ENCODE measurements at places on chromosomes 16 and 17.

GRCh38 chr16:48542020-48542473 is 67.9 kb downstream of the N4BP1 start:
- DNase-seq = no peak

- no peak for DNase-seq
These were observed 6.4 kb downstream of the CCL18 start for GRCh38 chr17:36070427-36070826.

DNA sequence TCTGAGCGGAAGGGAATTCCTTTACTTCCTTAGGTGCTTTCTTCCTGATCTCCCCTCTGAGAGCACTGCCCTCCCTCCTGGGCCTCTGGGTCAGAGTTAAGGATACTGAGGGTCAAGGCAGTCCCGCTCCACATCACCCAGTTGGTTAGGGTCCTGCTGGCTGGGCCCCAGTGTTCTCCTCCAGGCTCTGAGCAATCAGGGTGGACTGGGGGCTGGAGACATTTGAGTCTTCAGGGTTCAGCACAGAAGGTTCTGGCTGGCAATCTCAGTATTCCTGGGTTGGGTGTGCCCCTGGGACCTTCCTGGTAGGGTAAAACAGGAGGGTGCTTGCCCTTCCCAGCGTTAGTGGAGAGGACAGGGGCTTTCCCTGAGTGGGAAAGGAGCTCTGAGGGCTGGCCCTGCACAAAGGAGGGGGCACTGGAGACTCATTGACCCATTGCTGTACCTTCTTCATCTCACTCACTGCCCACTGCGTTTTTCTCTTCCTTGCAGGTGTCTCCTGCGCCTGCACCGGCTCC is 448 bp downstream of the MT1M start:
- no peak for DNase-seq

DNA sequence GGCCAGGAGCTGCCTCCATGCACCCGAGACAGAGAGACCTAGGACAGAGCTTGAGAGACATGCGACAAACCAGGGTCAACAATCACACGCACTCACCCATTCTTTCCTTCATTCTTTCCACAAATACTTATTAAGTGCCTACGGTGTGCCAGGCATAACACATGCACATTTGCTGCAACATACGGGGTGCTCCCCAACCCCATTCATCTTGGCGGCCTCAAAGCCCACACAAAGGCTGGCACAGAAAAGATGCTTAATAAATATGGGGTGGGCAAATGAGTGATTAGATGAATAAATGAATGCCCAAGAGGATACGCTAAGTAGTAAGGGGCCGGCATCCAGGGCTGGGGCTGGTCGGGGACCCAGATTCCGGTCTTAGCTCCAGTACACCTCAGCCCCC is 117.9 kb downstream of the ZNF423 start:
- DNase-seq = no peak

- no peak for DNase-seq
These were observed 79.8 kb upstream of the ADAMTS18 start for GRCh38 chr16:77514500-77515220.

All from DMS79 treated with DMSO at 0.1 percent for 48 hours (cell line).